ENCODE measurements at places on chromosomes 13 and 19. TPM values are rescaled to one million over a fixed set of nuclear protein-coding genes. Genes with fewer than 3 reads are reported as not detected.

The AMH gene
- not detected for total RNA-seq

- H3K27me3 ChIP-seq: peaks cover 4% of the 10 kb centered on the region
- no peaks in the 10 kb centered on the region for H3K36me3 ChIP-seq
- no peak overlapping the region for H3K27ac ChIP-seq
- peaks cover 58% of the 10 kb centered on the region for H3K4me1 ChIP-seq
These were observed 2.8 kb upstream of the FCGBP start for GRCh38 chr19:39937094-39937720.

GRCh38 chr13:59842507-59842906 is 321.2 kb downstream of the DIAPH3 start:
- no peak for DNase-seq
- H3K4me3 ChIP-seq: no peak overlapping the region
- H3K27ac ChIP-seq: no peak overlapping the region
- H3K36me3 ChIP-seq: no peaks in the 10 kb centered on the region
- no peaks in the 10 kb centered on the region for H3K4me1 ChIP-seq
- no peaks in the 10 kb centered on the region for H3K27me3 ChIP-seq

GRCh38 chr13:22961835-22962537 is 218.8 kb upstream of the SGCG start:
- no peaks in the 10 kb centered on the region for H3K4me1 ChIP-seq
- no peaks in the 10 kb centered on the region for H3K27me3 ChIP-seq
- H3K36me3 ChIP-seq: no peaks in the 10 kb centered on the region
- H3K27ac ChIP-seq: no peak overlapping the region
- H3K4me3 ChIP-seq: no peak overlapping the region

DNA sequence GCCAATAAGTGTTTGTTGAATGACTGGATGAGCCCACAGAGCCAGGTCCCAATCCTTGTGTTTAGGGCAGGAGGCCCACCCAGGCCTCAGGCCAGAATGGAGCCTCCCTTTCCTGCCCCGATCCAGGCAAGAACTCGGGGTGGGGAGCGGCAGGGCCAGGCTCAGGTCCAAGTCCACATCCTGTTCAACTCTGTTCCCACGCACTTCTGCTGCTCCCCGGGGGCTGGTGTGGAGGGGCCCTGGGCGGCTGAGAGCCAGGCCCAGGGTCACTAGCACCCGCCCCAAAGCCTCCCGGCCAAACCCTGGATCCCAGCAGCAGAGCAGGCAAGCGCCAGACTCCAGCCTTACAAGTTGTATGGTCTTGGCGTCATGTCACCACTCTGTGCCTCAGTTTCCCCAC is 8.0 kb downstream of the ANGPTL8 start:
- H3K4me1 ChIP-seq: peaks cover 60% of the 10 kb centered on the region
- H3K4me3 ChIP-seq: no peak overlapping the region
- DNase-seq: peak; percentile 95
- peaks cover 56% of the 10 kb centered on the region for H3K36me3 ChIP-seq
- peak overlapping the region; percentile 65 for H3K27ac ChIP-seq

The PDX1 gene
- total RNA-seq: not detected

The TNNT1 gene
- total RNA-seq: 32.8 TPM

The LMTK3 gene
- total RNA-seq: 1.5 TPM
